ENCODE measurements at places on chromosomes 4 and X. TPM values are rescaled to one million over a fixed set of nuclear protein-coding genes. Genes with fewer than 3 reads are reported as not detected.

Gene MTTP
- polyA plus RNA-seq = not detected

Gene CABS1
- not detected for polyA plus RNA-seq

Gene ADH7
- polyA plus RNA-seq = not detected

Gene CRMP1
- polyA plus RNA-seq = not detected

Gene XG
- polyA plus RNA-seq = not detected

GRCh38 chrX:18353931-18354368 is 538 bp downstream of the SCML2 start:
- peak; percentile 52 for DNase-seq

GRCh38 chr4:120939693-120940092 is 17.2 kb upstream of the PRDM5 start:
- no peak for DNase-seq

DNA sequence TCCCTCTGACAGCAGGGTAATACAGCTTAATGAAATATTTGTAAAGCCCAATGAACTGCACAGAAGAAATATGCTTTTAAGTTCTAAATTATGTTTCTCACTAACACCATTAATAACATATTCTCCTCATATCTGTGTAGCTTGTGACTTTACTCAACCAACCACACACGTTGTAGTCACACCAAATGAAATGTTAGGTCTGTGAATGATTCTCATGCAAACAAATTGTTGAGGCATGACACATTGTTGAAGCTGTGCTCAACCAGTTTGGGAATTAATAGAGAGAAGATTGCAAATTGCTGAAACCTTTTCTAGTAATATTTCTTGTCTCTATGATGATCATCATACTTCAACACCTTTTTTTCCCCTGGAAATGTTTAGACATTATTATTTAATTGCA is 645.9 kb downstream of the PCDH7 start:
- no peak for DNase-seq
